ENCODE measurements at places on chromosomes 16 and 17.

- DNase-seq, result no peak
These were observed 54.4 kb upstream of the ICAM2 start for GRCh38 chr17:64074704-64075426.

- DNase-seq, result no peak
These were observed 27.0 kb upstream of the SLC35B1 start for GRCh38 chr17:49734515-49735490.

DNA sequence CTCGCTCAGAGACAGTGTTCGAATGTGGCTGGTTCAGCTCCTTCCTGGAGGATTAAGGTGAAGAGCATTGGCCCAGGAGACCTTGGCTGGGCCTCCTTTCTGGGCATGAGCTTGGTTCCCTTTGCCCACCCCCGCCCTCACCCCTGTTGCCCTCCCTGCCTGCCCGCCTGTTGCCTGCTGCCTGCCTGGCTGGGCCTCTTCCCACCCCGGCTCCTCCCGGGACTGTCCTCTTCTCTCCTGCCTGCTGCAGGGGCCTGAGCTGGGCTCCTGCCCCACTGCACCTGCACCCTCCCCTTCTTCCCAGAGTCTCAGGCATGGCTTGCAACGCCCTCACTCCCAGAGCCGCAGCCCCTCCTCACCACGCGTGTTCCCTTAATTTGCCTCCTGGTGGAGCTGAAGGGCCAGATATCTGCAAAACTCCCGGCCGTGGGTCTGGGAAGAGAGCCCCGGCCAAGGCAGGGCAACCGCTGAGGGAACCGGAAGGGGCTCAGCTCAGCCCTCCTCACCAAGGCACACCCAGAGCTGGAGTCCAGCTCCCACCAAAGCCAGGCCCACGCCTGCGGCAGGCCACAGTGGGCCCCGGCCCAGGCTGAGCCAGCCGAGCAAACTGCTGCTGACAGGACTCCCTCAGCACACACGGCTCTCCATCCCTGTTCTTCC, 31.2 kb downstream of the MNT start:
- no peak for DNase-seq

DNA sequence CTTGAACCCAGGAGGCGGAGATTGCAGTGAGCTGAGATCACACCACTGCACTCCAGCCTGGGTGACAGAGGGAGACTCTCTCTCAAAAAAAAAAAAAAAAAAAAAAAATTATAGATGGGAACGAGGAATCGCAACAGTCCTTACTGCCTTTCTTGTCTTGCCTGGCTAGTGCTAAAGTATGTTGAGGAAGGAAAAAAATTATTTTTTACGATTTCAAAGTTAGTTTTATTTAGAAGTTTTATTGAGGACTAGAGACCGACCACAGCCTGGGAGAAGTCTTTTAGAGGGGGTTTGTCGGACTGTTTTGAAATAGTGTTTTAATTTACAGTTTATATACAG, 15.8 kb upstream of the DNAH17 start:
- DNase-seq, result no peak

DNA sequence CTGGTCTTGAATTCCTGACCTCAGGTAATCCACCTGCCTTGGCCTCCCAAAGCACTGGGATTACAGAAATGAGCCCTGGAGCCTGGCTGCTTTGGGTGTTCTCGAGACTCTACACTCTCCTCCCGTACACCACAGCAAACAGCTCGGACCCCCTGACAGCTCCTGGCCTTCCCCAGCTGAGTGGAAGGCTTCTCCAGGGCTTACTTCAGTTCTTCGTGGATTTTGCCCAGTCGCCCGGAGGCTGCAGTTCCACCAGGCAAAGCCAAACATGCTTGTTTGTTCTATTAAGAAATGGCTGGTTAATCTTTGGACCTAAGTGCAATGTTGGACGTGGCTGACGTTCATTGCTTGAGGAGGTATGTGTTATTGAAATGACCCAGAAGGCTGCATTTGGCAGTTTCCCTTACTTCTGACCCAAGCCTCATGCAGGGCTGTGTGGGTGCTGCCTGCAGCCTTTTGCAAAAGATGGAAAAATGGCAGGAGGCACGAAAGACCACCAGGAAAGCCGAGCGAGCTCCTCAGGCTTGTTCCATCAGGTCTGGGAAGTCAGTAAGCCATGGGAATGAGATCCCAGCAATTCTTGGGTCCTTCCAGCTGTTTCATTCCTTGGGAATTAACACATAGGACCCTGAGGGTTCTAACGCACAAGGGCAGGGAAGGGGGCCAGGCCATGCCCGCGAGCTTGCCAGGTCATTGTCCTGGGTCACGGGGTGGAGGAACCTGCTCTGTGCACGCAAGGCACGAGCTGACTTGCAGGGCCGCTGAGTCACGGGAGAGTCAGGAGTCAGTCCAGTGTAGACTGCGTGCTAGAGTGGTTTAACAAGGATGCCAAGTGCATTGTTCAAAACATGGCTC, 23.9 kb upstream of the KLHDC4 start:
- peak; percentile 50 for DNase-seq

Data from SJCRH30 (cell line).